ENCODE measurements at places on chromosomes 6 and 20.

DNA sequence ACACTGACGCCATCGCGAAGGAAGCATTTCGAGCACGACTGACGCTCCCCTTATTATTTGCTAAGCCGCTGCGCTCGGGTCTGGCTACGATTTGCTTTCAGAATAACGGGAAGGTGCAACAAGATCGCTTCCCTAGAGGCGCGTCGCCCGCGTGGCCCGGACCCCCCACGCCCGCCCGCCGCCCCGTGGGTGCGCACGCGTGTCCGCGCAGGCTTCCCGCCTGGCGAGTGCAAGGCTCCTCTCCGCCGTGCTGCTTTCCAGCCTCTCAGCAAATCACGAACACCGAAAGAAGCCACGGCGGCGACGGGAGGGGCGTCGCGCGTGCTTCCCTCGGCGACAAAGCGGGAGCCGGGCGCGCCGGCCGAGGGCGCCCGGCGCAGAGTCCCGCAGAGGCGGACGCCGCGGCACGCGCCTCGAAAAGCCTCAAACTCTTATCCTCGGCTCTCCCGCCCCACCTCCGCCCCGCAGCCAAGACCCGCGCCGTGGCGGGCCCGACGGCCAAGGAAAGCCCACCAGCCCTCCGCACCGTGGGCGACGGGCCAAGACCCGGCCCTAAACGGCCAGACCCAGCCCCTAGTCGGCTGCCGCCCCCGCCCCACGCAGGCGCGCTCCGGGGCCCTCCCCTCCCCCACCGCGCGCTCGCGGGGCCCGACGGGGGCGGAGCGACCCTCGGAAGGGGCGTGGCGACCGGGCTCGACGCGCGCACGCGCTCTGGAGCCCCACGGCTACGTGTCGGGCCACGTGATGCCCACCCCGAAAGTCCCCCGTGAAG lies 987 bp upstream of the QKI start:
- peak; percentile 93 for DNase-seq

- no peak for DNase-seq
Measured at GRCh38 chr20:37288091-37288490, 1.4 kb upstream of the MANBAL start.

DNA sequence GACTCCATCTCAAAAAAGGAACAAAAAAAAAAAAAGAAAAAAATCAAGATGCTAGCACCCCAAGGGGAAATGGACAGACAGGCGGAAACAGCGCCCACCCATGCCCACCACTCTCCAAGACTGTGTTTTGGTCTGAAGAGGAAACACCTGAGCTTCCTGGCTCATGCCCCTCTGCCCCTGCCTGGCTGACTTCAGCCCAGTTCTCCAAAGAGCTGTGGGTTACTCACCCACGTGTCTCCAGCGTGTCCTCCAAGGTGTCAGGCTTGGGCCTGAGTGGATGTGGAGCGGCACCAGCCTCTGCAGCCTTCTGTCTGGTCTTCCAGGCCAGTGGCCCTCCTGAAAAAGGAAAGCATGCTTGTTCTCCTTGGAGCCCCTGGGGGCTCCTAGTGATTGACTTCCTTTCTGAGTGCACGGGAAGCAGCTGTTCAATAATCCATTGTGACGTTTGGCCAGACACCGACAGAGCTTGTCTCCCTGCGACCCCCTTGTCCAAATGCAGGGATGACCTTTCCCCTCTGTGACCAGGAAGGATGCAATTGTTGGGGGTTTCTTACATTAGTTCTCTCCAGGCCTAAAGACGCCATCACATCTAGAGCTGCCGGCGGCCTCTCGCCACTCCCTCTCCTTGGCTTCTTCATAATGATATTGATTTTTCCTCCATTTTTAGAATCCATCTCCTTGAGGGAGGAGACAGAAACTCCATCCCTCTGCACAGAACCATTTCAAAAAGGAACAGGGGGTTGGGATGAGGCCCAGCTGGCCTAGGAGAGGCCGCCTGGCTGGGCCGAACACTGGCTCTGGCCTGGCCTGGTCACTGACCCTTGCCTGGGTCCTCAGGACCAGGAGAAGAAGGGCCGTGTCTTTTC lies 58.4 kb downstream of the ADNP start:
- no peak for DNase-seq

- no peak for DNase-seq
Measured at GRCh38 chr6:6783721-6784120, 195.2 kb downstream of the LY86 start.

- peak; percentile 75 for DNase-seq
Measured at GRCh38 chr6:88870717-88871330, 92.6 kb downstream of the RNGTT start.

DNA sequence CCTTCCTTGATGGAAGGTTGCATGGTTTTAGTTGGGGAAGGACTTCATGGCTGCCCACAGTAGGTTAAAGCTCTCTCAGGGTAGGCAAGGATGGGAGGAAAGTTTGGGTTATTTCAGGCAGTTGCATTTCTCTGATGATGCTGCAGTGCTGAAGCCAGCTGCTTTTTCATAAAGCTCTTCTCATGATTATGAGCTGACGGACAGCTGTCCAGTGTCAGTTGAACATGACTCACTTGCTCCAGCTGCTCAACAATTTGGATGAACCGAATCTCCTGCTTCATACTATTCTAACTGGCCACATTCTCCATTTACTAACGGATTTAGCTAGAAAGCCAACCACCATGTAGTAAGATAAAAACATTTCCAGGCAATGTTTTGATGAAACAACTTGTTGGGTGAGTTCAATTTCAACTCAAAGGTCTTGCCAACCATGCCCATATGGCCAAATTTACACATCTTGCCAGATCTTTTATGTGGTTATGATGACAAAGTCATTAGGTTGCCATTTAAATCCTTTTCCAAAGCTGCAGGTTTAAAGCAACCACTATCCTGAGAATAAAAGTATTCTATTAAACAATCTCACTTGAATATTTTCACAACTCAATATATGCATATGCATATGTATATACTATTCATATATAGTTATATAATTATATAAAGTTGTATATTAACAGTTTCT lies 125.9 kb downstream of the HS3ST5 start:
- no peak for DNase-seq

- DNase-seq = no peak
Measured at GRCh38 chr6:143694013-143694412, 16.2 kb downstream of the PHACTR2 start.

GRCh38 chr6:11983306-11983705 lies 28.8 kb upstream of the HIVEP1 start:
- no peak for DNase-seq

GRCh38 chr20:35828916-35829315 lies 57.1 kb downstream of the PHF20 start:
- DNase-seq = no peak

- DNase-seq = peak; percentile 90
Measured at GRCh38 chr6:28252009-28252975, at the start of gene ZKSCAN4. Gene ZKSCAN4 (minus strand): TSS chr6:28252269. CDS start chr6:28251980, 289 bp downstream.

GRCh38 chr6:158817728-158818580 lies 1.2 kb downstream of the EZR start:
- DNase-seq = peak; percentile 83

- DNase-seq = no peak
Measured at GRCh38 chr20:59016795-59017492, 2.3 kb upstream of the TUBB1 start.

- no peak for DNase-seq
Measured at GRCh38 chr6:95923518-95923917, 92.3 kb upstream of the FUT9 start.

- DNase-seq = no peak
Measured at GRCh38 chr20:40813029-40813431, 124.0 kb upstream of the MAFB start.

- peak; percentile 31 for DNase-seq
Measured at GRCh38 chr6:27672113-27672799, 199.4 kb upstream of the ZNF184 start.

DNA sequence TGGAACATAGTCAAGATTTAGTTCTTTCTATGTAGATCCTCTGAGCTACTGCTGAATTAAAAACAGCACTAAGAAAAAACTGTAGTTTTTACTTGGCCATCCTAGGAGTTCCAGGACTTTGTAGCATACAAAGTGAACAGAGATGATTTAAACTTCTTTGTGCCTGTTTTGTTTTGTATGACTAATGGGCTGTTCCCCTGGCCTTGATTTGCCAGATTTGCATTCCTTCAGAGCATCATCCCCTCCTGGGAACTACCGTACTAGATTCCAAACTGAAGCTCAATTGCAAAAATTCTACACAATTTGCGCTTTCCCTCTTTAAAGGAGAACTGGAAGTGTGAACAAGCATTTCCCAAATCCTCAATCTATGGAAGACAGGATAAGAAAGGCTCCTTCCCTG lies 23.1 kb downstream of the ACOT13 start:
- DNase-seq = no peak

- peak; percentile 67 for DNase-seq
Measured at GRCh38 chr6:33276864-33277662, at the start of gene B3GALT4. Gene B3GALT4 (plus strand): TSS chr6:33277123. CDS start chr6:33277420, 297 bp downstream.

All from fibroblast of villous mesenchyme (primary cell).